ENCODE measurements at places on chromosomes 13 and 19. TPM values are rescaled to one million over a fixed set of nuclear protein-coding genes. Genes with fewer than 3 reads are reported as not detected.

DNA sequence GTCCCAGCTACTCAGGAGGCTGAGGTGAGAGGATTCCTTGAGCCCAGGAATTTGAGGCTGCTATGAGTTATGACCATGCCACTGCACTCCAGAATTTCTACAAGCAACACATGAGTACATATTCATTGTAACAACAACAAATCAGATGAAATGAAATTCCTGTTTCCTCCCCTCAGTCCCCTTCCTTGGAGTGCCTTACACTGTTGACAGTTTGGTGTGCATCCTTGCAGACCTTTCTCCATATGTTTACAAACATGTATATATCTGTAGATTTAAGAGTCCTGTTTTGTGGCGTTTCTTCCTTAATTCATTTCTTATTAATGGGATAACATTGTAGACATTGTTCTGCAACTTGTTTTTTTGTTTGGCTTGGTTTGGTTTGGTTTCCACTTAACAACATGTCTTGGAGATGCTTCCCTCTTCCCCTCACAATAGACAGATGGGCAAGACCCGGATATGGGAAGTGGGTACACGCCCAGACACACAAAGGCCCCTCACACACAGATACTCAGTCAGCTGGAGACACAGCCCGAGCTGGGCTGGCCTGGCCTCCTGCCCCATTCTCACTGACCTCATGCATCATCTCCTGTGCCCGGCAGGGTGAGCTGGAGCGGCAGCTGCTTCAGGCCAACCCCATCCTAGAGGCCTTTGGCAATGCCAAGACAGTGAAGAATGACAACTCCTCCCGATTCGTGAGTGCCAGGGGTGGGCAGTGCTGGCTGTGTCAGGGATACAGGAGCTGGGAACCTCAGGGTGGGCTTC is 21.7 kb downstream of the MYH14 start:
- DNase-seq = no peak

- no peak for DNase-seq
Measured at GRCh38 chr19:41384351-41384750, 8.0 kb downstream of the TMEM91 start.

DNA sequence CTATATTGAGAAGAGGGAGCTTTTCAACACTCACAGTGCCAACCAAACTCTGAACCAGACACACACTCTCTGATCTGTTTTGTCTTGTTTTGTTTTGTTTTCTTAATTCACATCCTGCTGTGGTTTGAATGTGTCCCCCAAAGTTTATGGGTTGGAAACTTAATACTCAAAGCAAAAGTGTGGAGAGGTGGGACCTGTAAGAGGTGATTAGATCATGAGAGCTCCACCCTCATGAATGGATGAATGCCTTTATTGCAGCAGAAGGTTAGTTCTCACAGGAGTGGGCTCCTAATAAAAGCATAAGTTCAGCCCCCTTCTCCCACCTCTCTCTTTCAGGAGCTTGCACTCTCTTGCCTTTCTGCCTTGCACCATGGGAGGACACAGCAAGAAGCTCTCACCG is 957.1 kb downstream of the PCDH9 start:
- DNase-seq = no peak

DNA sequence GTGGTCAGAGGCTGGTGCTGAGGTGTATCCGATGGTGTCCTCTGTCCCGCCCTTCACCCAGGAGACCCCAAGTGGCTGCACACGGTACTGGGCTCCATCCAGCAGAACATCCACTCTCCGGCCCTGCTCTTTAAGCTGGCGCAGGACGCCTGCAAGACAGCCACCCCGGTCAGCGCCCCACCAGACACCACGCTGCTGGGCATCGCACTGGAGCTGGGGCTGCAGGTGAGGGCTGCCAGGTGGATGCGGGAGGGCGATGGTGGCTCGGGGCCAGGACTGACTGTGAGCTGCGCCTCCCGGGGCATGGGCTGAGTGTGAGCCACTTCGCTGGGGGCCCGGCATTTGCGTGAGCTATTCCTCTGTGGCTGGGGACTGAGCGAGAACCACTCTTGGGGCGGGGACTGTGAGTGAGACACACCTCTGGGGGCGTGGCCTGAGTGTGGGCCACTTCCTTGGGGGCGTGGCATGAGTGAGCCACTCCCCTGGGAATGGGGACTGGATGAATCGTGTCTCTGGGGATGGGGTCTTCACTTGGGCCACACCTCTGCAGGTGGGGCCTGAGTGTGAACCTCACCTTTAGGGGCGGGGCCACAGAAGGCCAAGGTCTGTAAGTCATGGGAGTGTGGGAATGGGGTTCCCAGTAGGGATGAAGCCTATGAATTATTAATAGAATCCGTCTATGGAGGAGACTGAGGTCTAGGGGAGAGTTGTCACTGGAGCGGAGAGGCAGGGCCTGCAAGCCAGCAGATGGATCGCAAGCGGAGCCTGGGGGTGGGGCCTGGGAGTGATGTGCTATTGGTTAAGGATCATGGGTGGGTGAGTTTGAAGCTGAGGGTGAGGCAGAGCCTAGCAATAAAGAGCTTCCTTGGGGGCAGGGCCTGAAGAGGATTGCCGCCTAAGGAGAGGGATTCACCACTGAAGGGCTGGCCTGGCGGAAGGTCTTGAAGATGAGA is 30.5 kb downstream of the ZSWIM4 start:
- no peak for DNase-seq

DNA sequence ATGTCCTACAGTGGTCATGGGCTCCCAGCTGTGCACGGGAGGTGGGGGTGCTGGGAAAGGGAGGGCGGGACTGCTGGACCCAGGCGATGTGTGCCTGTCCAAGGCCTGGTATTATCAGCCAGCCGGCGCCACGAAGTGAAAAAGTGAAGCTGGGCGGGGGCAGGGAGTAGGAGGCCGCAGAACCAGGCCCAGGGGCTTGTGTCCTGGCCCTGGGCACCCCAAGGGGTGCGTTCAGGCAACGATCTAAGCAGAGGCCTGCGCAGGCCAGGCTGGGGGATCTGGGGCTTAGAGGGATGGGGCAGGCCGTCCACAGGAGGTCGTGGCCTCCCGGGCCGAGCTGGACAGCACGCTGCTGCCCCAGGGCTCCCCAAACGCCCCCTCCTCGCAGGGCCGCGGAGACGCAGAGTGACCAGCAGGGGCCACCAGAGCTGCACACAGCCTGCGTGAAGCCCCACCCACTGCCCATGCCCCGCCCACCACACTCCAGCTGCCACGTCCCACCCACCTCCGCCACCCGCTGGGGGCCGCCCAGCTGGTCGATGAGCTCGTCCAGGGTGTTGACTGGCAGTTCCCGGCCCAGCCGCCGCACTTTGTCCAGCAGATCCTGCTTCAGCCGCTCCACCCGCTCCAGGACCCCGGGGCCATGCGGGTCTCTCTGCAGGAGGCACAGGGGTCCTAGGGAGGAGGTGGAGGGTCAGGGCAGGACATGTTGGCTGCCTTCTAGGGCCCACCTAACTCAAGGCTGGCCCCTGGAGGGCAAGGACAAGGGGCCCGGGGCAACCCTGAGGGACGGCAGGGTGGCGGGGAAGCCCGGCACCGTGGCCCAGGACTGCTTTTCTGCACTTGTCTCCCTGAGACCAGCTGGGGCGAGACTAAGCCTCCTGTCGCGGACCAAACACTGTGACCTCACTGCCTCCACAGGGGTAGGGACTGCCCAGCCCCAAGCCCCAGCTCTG is 9.5 kb downstream of the GPX4 start:
- peak; percentile 81 for DNase-seq

Gene WDR87
- total RNA-seq = not detected
